Cardiac septum (tissue), 1 donor: ENCODE measurements at places on chromosomes 5 and 9.
A peak's percentile ranks its signal among the peaks of the same experiment; 100 is the strongest.

DNA sequence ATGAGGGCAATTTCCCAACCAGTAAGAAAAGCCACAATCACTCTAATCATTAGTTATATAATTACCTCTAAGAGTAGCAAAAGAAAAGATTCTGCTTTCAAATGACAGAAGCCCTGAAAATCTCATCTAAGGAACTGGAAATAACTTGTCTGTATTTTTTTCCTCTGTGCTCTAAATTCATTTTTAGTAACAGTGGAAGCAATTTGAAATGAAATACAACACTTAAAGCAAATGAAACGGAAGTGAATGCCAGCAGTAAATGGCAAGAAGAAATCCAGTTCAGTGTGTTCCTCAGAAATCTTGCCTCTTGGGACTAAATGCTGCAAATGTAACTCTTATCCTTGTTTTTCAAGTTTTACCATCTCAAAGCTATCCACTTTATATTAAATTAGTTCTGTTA, 294.9 kb downstream of the TAF11L14 start:
- DNase-seq = no peak

DNA sequence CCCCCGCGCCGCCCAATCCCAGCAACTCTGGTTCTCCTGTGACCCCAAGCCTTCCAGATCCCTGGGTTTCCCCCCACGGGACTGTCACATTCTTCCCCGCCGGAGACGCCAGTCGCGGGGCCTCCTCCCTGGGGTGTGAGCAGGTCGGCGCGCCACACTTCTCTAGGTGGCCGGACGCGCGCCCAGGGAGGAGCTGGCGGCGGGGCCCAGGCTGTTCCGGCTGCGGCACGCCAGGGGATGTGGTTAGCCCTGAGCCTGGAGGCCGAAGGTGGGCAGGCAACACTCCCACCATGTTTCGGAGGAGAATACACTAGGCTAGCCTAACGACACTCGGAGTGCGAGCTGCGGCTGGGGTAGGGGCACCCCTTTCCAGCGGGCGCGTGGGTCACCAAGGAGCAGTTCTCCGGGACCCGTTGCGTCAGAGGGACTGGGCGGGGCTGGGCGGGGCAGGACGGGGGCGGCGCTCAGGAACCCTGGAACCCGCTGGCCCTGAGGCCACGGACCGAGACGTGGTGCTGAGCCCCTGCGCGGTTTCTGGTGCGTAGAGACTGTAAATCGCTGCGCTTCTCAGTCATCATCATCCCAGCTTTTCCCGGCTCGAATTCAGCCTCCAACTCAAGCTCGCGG, at the start of gene SLC27A6:
TSS of gene SLC27A6 (plus strand) at position 478 of the 627 bp plus-strand sequence. CDS start 650 bp downstream, outside the sequence.
- peak; percentile 76 for DNase-seq

DNA sequence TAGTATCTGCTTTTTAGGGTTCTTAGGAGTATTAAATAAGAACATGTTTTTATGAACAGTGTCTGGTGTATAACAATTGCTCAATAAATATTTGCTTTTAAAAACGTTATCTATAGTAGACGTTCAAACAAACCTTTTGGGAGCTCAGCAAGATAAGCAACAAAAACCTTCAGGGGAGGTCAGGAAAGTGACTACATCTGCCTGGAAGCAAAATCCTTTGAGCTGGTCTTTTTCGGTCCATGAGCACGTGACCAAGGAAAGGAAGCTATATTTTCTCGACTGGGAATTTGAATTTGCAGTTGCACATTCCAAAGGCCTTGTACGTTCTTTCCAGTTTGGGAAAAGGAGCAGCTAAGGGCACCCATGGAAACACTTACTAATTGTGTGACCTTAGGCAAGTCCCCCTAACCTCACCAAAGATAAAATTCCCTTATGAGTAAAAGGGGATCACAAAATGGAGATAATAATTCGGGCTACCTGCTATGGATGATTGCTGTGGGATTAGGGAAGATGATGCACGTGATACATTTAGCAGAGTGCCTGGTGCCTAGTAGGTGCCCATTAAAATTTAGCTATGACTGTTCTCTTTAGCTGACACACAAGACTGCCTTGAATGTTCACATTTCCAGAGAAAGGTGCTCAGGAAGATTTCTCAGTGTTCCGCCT, 45.4 kb downstream of the PTTG1 start:
- DNase-seq = no peak

DNA sequence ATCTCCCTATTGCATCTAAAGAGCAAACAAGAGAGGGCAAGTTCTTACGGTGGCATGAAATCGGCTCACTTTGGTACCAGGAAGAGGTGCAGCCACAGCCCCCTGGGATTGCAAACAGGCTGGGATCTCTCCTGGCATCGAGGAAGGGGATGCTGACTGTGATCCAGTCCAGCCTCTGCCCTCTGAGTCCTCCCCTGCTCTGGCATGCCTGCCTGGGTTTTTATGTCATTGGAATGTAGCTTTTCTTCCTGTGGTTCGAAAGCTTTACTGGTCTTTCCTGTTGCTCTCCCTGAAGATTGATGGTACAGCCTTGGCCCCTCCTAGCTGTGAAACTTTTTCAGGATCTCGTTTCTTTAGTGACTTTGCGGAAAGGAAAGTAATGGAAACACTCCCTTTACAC, 6.6 kb downstream of the SLC46A2 start:
- no peak for DNase-seq

- no peak for DNase-seq
Observed at GRCh38 chr9:127539259-127539981, 72.7 kb upstream of the STXBP1 start.

GRCh38 chr5:169970339-169970738, 10.0 kb downstream of the INSYN2B start:
- no peak for DNase-seq

DNA sequence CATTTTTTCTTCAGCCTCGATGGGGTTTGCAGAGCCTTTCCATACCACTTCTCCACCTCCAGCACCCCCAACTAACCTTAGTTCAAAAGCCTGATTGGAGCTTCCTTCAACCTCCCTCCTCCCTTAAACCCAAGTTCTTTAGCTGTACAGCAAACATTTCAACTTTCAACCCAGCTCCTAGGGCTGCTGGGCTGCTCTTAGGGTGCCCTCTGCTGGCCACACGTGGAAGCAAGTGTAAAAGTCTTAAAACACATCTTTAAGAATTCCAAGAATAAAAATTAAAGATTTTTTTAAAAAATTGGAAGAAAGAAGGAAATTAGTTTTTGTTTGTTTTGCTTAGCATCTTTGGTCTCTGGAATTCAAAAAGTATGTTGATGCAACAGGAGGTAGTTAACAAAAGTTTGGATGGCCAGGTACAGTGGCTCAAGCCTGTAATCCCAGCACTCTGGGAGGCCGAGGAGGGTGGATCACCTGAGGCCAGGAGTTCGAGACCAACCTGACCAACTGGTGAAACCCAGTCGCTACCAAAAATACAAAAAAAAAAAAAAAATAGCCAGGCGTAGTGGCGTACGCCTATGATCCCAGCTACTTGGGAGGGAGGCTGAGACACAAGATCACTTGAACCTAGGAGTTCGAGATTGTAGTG, 15.5 kb upstream of the HSD17B3 start:
- no peak for DNase-seq

DNA sequence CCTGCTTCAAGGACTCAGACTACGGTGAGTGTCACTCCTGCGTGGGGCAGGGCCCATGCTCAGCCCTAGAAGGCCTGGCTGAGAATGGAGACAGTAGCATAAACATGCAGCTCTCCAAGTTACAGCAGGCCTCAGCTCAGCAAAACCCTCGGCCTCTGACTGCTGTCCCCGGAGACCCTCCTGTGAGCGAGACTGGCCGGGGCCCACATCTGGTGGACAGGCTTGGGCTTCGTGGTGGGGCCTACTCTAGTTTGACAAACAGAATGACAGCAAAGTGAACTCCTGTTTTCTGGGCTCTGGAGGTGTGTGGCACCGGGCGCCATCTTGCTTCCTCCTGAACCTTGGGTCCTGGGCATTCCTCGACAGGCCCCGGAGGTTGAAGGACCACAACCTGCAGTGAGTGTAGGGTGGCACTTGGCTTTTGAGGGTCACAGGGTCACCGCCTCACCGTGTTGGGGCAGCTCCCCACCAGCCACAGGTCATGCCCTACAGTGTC, 97.5 kb downstream of the PHF2 start:
- DNase-seq = peak; percentile 55

GRCh38 chr5:151570058-151570457, 21.1 kb downstream of the FAT2 start:
- DNase-seq = no peak

DNA sequence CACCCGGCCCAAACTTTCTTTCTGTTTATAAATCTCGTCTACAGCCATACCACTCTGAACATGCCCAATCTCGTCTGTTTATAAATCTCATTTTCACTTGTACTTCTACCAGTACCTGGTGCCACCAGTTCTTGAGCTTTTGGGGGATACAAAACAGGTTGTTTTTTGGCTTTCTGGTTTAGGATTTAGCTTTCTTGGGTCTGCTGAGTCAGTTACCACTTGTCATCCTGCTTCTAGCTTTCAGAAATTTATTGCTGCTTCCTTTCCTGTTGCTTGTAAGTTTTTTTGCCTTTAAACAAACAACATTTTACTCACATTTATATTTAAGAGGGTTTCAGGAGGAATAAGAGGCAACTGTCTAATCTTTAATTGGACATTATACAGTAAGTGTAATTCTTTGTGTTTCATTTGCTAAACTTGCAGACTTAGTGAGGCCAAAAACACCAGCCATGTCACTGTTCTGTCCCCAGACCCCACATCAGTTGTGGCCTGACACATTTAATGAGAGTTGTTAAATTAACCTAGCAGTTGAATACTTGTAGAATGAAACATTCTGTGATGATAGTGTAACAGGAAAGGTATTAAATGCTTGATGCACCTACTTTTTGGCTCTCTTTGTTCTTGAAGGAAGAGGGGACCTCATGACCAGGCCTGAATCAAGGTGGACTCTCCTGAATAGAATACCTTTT, 11.8 kb downstream of the NDFIP1 start:
- no peak for DNase-seq

DNA sequence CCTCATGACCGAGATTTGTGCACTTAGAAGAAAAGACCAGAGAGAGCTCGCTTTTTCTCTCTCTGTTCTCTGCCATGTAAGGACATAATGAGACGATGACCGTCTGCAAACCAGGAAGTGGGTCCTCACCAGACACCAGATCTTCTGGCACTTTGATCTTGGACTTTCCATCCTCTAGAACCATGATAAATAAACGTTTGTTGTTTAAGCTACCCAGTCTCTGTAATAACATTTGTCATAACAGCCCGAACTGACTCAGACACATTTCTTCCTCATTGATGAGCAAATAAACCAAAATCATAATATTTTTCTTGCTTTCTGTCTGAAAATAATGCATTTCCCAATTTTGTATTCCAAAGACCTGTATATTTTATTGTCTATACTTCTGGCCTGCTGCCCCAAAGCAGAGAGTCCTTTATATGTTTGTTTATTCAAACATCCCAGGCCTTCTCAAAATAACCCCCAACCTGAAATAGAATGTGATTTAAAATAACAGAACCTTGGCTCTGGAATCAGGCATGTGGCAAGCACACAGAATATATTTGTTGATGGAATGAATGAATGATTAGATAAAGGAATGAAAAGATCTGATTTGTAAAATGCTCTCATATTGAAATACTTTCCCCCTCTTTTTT, 396.5 kb downstream of the ADGRV1 start:
- DNase-seq = no peak

GRCh38 chr9:8718121-8718725, 918.6 kb upstream of the DMAC1 start:
- DNase-seq = no peak

DNA sequence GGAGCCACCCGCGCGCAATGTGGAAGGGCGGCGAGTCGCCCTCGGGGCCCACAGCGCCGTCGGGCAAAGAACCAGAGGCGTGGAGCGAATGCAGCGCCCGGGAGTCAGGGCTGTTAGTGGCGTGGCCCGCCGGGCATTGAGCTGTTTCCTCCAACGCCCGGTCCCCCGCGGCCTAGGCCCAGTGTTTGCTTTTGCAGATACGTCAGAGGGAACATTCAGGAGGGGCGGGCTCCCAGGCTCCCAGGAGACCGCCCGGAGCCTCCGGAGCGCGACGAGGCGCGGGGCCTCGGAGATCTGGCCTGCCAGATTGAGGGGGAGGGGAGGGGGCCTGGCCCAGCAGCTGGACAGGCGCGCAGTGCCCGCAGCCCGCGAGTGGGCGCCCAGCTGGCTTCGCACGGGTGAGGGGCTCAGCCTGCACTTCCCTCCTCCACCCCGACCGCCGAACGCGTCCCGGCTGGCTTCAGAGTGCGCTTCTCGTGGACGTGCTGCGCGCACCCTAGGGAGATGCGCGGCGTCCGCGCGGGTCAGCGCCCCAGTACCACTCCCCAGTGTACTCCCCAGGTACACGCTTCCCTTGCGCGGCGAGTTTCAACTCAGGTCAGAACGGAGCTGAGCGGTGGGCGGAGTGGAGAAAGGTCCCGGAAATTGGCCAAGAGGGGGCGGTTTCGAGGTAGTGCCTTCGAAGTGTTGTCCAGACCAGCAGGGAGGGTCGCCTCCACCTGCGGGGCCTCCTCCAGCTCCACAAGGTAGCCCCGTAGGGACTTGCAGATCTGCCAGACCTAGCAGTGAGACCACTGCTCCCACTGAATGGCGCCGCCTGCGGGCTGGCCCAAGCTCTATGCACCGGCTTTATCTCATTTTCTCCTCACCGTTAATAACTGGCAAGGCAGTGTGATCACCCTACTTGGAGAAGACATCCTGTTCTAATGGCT, 130.4 kb downstream of the TMEM174 start:
- no peak for DNase-seq

DNA sequence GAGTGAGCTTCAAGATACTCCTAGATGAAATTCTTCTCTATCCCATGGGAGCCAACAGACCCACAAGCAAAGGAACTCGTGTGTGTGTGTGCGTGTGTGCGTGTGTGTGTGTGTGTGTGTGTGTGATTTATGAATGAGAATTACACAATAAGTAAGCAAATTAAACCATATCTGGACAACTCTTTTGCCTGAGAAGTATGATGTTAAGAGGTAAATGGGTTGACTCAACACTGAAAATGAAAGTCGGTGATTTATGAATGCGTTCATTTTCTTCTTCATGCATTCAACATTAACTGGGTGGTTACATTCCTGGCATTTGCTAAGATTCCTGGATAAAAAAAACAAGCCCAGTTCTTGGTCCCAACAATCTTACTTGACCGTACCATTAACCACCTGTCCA, 171.3 kb upstream of the ZNF462 start:
- no peak for DNase-seq

GRCh38 chr5:143972068-143972467, 160.1 kb downstream of the HMHB1 start:
- no peak for DNase-seq

- no peak for DNase-seq
Observed at GRCh38 chr9:33157960-33158842, 8.9 kb downstream of the B4GALT1 start.

DNA sequence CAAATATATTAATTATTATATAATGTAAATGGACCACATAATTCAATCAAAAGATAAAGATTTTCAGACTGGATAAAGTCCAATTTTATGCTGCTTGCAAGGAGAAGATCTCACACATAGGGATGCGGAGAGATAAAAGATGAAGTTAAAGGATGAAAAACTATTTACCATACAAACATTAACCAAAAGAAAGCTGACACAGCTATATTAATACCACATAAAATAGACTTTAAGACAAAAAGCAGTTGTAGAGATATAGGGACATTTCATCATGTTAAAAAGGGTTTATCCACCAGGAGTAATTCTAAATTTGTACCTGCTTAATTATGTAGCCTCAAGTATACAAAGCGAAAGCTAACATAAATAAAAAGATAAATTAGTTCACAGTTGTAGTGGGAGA, 15.2 kb upstream of the NSG2 start:
- DNase-seq = no peak

- DNase-seq = no peak
Observed at GRCh38 chr5:140548791-140549190, 1.3 kb downstream of the EIF4EBP3 start.

- DNase-seq = no peak
Observed at GRCh38 chr5:58706736-58707135, 123.9 kb downstream of the RAB3C start.

- DNase-seq = no peak
Observed at GRCh38 chr5:58046371-58046770, 413.5 kb downstream of the PLK2 start.

GRCh38 chr9:95360866-95361265, 43.4 kb upstream of the FANCC start:
- no peak for DNase-seq
